Stimulated activated CD4-positive, alpha-beta T cell treated with anti-CD3 and anti-CD28 coated beads, Interleukin-1b, Interleukin-23, amount 100 ng/mL, for 4 hours (primary cell): ENCODE measurements at places on chromosomes 16 and 17.

DNA sequence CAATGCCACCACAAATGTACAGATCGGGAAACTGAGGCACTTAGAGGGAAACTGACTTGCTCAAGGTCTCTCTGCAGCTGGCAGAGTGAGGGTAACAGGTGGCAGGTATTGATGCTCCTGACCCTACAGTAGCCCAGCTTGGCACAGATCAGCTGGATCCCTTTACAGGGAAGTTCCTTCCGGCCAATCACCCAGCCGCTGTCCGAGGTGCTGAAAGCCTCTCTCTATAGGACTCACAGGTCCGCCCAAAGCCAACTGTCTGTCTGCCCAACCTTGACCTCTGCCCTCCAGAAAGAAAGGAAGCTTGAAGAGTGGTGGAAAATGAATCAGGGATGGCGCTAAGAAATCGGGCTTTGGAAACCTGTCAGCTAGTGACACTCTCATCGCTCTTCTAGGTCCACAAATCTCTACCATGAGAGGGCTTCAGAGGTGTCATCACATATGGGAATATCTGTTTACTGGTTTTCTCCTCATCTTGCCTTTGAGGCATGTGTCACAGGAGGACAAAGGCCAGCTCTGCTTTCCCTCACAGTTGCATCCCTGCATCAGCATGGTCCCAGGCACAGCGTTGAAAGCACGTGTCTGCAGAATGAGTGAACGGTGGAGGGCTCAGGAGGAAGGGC is 246.2 kb downstream of the KATNIP start:
- no peak for DNase-seq

GRCh38 chr16:633336-634050 is 2.6 kb downstream of the METTL26 start:
- DNase-seq, result no peak

GRCh38 chr16:55502801-55503366 is 6.0 kb upstream of the LPCAT2 start:
- no peak for DNase-seq

DNA sequence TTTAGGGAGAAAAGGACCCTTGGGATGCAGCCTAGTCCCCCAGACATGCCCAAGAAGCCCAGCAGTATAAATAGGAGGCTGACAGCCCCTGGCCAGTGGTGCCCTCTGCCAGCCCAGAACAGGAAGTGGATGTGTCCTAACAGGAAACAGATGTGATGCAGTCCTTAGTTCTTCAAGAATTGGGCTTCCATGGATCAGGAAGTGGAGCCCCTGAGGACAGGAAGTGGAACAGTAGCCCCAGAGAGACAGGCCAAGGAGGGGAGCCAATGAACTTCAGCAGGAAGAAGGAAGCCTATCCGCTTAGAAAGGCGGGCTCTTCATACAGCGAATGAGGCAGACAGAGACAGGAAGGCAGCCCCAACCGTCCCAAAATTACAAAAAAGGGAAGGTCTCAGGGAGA is 7.2 kb downstream of the CTF1 start:
- no peak for DNase-seq

DNA sequence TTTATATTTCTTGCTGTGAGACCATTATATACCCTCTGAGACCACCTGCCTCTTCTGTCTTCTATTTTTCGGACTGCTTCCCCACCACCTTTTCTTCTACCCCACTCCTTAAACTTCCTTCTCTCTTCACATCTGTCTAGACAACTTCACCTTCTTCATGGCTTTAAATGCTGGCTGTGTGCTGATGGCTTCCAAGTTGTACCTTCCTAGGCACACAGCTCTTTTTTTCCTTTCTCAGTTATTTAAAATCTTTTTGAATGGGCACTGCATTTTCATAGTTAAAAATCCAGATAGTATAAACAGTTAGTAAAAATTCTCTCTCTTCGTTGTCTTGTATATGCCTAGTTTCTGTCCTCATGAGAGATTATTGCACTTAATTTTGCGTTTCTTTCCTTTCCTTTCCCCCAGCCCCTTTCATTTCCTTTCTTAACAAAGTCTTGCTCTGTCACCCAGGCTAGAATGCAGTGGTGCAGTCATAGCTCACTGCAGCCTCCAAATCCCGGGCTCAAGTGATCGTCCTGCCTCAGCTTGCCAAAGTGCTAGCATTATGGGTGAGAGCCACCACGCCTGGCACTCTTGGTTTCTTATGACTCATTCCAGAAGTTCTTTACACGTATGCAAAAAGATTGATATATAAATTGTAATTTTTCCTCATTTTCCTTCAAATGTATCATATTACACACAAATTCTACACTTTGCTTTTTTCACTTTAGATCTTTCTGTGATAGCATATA is 114.3 kb downstream of the NPIPB5 start:
- DNase-seq, result no peak

GRCh38 chr17:8832711-8833352 is 33.7 kb upstream of the MFSD6L start:
- DNase-seq, result no peak

DNA sequence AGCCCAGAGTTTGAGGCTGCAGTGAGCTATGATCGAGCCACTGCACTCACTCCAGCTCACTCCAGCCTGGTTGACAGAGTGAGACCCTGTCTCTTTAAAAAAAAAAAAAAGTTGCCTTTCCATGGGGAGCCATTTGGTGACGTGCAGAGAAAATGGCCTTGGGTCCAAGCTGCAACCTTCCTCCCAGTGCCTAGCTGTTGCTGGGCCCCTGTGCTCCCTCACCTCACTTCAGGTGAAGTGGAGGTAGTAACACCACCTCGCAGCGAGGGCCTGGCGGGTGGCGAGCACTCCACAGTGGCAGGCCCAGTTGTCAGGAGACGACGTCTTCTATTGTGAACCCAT is 17.4 kb downstream of the SYT17 start:
- no peak for DNase-seq

DNA sequence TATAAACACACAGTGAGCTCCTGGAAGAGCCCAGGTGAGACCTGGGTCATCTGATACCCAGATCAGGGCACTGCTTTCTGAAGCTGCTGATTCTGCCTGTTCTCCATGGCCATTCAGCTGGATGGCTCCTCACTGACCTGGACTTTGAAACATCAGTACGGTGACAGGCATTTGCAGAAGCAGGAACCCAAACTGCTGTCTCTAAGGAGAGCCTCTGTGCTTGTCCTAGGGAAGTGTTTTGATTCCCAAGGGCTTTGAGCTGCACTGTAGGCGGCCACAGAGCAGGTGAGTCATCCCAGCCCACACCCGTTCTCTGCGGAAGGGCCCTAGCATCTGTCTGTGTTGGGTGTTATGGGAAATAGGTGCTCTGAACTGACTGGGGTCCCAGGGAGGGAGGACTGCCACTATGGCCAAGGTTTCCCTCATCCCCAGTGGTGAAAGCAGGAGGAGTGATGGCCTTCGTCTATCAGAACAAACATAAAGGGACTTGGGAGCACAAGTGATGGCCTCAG is 60.7 kb upstream of the ADCY9 start:
- DNase-seq, result no peak

DNA sequence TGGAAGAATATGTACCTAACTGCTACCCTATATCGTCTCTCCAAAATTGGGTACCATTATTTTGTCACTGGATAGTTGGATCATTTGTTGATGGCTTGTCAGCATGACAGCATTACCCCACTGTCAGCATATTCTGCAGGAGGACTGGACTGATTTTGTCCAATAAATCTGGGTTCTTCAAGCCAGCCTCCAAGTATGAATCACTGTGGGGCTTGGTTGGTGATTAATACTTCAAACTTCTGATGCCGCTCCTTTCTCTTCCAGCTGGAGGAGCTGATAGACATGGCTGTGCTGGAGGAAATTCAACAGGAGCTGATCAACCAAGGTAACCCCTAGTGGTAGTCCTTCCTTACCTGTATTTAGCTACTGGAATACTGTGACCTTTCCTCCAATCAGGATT is 2.5 kb downstream of the RPAIN start:
- no peak for DNase-seq

GRCh38 chr17:52064791-52065211 is 93.7 kb downstream of the CA10 start:
- no peak for DNase-seq

- DNase-seq, result no peak
These were observed 171.6 kb downstream of the CDH11 start for GRCh38 chr16:64950262-64950661.
